ENCODE measurements at places on chromosomes 11 and 22.

DNA sequence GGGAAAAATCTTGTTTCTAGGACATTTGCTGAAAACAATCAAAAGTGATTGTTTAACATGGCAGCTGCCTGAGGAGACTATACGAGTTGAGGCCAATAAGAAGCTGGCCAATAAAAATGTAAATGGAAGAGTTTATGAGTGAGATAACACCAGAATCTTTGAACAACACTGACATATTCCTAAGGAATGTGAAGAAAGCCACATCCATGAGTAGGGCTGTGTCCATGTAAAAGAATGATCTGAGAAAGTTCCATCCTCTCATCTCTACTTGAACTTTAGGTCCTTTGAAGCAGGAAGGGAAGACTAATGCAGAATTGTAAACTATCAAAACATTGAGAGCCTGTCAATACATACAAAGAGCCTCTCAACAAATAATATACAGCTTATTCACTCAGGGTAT is 6.9 kb upstream of the CHORDC1 start:
- DNase-seq: no peak

GRCh38 chr22:19109198-19110063 is 12.8 kb downstream of the DGCR2 start:
- peak; percentile 95 for DNase-seq

- no peak for DNase-seq
Measured at GRCh38 chr11:87252869-87253268, 215.1 kb downstream of the TMEM135 start.

GRCh38 chr11:299951-300735 is 817 bp upstream of the IFITM5 start:
- no peak for DNase-seq

DNA sequence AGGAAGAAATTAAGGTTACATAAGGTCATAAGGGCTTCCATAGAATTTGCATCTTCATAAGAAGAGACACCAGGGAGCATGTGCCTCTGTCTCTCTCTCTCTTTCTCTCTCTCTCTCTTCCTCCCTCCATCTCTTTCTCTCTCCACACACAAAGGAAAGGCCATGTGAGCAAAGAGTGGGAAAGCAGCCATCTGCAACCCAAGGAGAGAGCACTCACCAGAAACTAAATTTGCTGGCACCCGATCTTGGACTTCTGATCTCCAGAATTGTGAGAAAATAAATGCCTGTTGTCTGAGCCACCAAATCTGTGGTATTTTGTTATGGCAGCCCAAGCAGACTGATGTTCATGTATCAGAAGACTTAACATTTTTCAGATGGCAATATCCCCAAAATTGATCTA is 6.4 kb upstream of the KRTAP5-10 start:
- DNase-seq: no peak

DNA sequence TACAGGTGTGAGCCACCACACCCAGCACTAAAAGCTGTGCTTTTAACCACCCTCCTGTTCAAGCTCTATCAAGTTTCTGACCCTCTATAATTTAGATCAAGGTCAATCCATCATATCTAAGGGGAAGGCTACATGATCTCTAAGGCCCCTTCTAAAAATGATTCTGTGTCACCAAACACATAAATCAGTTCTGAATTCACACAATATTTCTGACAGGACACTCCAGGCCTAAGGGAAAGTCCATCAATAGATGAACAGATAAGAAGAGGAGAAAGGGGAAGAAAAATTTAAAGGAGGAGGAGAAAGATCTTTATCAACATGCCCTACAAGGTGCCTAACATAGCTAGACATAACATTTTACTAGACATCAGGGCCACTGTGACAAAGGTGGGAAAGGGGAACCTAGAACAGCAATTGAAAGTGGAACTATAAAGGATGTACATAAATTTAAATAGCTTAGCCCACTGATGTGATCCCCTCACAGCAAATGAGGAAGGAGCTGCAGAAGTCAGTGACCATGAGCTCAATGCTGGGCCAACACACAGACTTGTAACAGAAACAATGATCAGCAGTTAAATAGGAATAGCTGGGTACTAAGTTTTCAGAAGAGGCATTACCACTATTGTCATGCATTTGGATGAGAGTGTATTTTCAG is 4.7 kb downstream of the PRCP start:
- peak; percentile 69 for DNase-seq

DNA sequence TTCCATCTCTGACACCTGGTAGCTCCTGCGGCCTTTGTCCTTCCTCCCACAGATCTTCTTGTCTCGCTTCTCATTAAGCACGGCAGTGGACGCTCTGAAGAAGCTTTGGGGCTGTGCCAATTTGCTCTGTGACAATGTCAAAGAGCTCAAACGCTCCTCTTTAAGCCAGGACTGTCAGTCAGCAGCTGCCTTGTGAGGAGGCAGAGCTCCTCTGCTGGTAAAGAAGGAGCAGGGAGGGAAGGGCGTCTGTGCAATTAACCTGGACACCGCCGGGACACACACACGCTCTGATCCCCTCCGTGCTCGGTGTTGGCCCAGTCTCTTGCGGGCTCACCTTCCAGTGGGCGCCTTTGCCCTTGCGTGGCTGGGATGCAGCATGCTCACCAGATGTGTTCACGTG is 373.9 kb downstream of the BRD1 start:
- no peak for DNase-seq

- DNase-seq: no peak
Measured at GRCh38 chr22:22705328-22706100, 61.1 kb downstream of the GGTLC2 start.

GRCh38 chr22:36243986-36244385 is 4.7 kb upstream of the APOL2 start:
- DNase-seq: no peak

- no peak for DNase-seq
Measured at GRCh38 chr11:23364076-23364475, 503.8 kb upstream of the CCDC179 start.

DNA sequence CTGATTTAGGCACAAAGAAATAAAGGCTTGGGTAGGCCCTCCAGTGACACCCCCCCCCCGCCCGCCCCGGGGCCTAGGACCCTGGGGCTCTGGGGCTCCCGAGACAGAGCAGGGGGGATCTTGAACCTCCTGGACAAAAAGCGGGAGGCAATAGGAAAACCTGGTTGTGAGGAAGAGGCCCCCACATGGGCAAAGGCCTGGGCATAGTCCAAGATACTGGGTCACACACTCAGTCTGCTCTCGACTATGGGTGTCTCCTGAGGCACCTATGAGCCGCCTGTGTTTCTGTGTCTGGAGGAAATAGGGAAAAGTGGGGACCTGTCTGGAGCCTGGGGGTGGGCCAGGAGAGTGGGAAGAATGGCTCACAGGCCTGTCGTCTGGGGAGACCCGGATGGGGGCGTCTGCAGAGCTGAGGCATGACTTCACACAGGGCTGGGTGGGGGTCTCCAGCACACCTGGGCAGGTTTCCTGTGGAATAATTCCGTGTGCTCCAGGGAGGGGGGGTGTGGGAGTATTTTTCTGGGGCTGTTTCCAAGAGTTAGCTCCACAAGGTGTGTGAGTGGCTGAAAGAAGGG is 2.4 kb upstream of the MN1 start:
- no peak for DNase-seq

DNA sequence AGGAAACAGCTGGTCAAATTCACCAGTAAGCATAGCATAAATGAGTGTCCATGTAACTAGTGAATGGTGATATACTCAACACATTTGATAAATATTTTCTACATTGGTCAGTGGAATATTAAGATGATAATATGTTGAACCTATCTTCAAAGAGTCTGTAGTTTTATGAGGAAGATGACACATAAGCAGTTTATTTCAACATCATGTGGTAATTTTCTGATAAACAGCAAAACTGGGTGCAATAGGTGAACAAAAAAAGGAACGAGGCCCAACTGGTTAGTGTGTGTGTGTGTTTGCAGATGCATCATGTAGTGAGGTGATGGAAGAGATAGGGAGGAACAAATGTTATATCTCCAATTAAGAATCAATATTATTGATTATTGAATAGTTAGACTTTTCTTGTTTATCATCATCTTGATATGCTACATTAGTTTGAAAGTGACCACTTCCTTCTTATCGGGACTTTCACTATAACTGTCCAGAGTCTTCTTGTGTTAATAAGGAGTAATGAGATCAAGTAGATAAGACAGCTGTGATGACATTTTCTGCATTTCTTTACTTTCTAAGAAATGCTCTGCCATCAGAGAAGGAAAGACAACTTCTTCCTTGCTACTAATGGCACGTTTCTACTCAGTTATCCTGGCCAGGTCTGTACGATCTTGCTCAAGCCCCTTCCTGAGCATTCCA is 270.7 kb downstream of the ETS1 start:
- DNase-seq: peak; percentile 56

- DNase-seq: no peak
Measured at GRCh38 chr11:111066846-111067245, 178.7 kb upstream of the POU2AF2 start.

DNA sequence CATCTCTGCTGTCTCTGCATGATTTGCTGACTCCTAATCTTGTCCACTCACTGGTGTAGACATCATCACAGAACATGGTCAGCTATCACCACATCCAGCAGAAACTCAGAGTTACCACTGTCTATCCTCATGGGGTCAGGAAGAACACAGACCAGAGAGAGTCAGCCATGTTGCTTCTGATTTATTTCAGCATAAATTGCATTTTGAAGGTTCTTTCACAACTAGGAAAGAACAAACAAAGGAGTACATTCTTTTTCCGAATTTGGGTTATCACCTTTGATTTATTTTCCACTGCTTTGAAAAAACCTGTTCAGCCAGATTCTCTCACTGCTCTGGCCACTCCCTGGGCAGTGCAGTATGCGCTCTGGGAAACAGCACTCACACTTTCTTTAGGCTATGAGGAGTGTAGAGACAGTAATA is 172.0 kb upstream of the MTMR2 start:
- DNase-seq: no peak

DNA sequence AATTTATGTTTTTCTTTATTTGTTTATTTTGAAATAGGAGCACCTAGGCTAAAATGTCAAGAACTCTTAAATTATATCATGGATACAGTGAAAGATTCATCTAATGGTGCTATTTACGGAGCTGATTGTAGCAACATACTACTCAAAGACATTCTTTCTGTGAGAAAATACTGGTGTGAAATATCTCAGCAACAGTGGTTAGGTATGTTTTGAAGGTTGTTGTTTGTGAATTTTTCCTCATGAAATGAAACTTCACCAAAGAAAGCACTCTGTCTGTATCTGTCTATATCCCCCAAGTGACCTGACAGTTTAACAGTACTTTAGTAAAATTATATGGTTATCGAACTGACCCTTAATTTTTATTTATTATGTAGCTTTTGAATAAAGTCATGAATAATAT is 12.8 kb downstream of the ATM start:
- no peak for DNase-seq

GRCh38 chr22:37036655-37037377 is 14.7 kb upstream of the KCTD17 start:
- DNase-seq: no peak

- peak; percentile 17 for DNase-seq
Measured at GRCh38 chr22:31496735-31497146, 405 bp downstream of the SFI1 start.

- no peak for DNase-seq
Measured at GRCh38 chr11:27487706-27488105, 15.1 kb upstream of the LGR4 start.

- DNase-seq: no peak
Measured at GRCh38 chr11:79336797-79337517, 103.9 kb downstream of the TENM4 start.

DNA sequence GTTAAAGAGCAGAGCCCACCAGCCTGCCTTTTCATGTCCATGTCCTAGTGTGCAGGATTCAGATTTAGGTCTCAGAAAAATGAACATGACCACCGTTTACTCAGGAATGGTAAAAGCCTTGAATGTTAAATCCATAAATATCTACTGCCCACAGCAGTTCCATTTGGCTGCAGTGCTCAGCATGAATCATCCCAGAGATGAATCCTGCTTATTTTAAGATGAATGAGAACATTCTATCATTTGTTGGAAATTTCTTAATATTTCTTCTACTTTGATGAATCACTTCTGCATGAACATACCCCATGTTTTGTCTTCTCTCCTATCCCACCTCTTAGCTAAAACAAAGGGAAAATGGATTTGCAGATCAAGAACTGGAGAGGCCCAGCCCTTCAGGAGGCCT is 47.5 kb upstream of the AQP11 start:
- no peak for DNase-seq

GRCh38 chr11:83845797-83846196 is 559.6 kb upstream of the CCDC90B start:
- no peak for DNase-seq

DNA sequence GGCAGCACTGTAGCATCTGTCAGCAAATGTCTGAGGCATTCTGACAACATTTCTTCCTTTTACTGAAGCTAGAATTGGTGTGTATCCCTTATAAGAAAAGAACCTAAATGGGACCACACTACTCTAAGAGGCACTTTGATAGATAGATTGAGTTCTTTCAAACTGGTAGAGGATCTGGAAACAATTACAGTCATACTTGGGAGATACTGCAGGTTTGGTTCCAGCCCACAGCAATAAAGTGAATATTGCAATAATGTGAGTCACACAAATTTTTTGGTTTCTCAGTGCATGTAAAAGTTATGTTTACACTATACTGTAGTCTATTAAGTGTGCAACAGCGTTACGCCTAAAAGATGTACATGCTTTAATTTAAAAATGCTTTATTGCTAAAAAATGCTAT is 96.9 kb downstream of the SBF2 start:
- DNase-seq: no peak

DNA sequence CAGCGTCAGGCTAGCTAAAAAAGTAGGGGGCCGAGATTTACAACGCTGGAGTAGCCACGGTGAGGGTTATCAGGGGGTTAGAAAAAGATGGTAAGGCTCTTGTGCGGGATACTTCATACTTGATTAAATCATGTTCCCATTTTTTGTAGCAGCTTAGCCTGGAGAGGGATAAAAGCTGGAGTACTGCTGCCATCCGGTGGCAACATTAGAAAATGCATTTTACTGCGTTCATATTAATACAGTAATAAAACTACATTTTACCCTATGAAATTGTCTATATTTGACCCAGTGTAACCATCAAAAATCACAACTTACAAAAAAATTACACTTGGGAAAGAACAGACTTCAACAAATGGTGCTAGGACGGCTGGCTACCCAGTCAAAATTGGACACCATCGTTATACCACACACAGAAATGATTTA is 17.3 kb downstream of the RPUSD4 start:
- peak; percentile 59 for DNase-seq

DNA sequence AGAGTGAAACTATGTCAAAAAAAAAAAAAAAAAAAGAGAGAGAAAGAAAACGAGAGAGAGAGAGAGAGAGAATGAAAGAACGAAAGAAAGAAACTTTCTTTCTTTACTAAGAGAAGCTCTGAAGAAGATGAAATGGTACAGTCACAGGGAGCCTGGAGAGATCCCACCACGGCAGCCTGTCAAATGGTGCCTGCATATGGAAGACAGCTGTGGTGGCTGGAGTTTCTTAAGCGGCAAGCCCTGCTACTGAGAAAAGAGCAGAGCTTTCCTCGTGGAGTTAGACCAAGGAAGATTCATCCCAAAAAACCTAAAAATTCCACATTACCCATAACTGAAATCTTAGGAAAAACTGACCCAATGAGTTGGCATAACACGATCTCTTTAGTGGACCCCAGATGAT is 66.7 kb downstream of the MICAL3 start:
- no peak for DNase-seq

- DNase-seq: peak; percentile 69
Measured at GRCh38 chr11:67439321-67440228, 2.1 kb upstream of the PTPRCAP start.

All from inflammatory macrophage (primary cell).